NCI-H1092 (cell line): ENCODE measurements at places on chromosomes 12 and 14.

- no peak for DNase-seq
Measured at GRCh38 chr12:69602954-69603353, 7.8 kb downstream of the LRRC10 start.

- DNase-seq, result no peak
Measured at GRCh38 chr14:35229084-35229791, 62.9 kb upstream of the PSMA6 start.

GRCh38 chr12:113437729-113438100 lies 15.5 kb downstream of the SDSL start:
- DNase-seq, result no peak

GRCh38 chr12:2016862-2017545 lies 12.7 kb upstream of the DCP1B start:
- DNase-seq, result no peak

DNA sequence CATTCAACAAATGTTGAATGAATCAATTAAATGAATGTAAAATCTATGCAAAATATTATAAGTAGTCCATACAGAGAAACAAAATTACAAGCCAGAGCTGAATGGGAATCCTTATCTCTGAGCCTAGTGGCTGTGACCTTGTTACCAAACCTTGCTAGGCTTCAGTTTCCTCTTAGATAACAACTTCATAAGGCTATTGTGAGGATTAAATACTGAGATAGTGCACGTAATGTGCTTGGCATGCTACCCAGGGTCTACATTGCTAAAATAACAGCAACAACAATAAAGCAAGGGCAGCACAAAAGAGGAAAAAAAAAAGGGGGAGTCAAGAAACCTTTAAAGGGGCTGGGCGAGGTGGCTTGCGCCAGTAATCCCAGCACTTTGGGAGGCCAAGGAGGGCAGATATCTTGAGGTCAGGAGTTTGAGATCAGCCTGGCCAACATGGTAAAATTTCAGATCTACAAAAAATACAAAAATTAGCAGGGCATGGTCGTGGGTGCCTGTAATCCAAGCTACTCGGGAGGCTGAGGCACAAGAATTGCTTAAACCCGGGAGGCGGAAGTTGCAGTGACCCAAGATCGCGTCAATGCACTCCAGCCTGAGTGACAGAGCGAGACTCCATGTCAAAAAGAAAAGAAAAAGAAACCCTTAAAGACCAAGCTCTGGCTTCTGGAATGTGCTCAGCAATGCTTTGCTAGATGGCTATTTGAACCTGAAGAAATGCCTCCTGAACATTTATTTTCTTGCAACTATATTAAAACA lies 14.1 kb downstream of the STAB2 start:
- DNase-seq, result no peak

- no peak for DNase-seq
Measured at GRCh38 chr12:109880938-109881337, 597 bp upstream of the GLTP start.

DNA sequence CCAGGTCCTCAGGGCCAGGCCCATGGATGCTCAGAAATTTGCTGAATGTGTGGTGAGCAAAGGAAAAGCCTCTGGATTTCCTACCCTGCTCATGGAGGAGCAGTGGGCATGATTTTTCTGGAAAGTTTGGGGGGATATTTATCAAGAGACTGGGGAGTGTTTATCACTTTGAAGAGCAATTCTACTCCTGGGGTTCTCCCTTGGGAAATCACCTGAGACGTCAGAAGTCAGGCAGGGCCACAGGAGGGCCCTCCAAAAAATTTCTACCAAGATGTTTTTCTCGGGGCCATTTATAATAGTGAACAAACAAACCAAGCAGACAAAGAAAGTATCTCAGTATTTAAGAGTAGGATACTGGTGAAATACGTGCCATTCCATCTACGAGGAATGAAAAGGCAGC lies 20.1 kb upstream of the EIF2B2 start:
- DNase-seq, result no peak

- no peak for DNase-seq
Measured at GRCh38 chr14:76762411-76763095, 1.3 kb downstream of the VASH1 start.

DNA sequence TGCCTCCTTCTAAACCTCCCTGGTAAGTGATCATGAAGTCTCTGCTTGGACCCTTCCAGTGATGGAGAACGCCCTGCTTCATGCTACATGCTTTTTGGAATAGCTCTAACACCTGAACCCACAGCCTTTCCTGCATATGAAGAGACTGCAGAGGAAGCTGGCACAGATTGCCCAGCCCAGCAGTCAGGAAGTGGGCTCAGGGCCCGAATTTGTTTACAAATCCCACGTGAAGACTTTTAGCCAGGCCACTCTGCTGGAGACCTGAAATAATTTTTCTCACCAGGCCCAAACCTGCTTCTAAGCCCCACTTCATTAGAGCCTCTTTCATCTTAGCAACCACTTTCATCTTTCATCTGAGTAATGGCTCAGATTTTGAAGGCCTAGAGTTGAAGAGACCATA lies 22.9 kb downstream of the RTN1 start:
- DNase-seq, result no peak

DNA sequence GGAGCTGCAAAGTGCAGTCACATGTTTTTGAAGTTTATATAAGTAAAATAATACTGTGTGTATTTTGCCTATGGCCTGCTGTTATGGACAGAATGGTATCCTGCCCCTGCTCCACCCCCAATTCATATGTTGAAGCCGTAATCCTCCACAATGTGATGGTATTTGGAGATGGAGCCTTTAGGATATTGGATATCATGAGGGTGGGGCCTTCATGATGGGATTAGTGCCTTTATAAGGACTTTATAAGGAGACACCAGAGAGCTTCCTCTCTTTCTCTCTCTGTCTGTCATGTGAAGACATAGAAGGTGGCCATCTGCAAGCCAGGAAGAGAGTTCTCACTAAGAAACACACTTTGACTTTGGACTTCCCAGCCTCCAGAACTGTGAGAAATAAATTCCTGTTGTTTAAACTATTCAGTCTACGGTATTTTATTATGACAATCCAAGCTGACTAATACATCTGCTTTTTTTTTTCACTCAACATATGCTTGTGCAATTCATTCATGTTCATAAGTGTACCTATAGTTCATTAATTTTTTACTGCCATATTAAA lies 3.1 kb upstream of the CHPT1 start:
- DNase-seq, result no peak
